ENCODE measurements at places on chromosomes 6 and 20.

DNA sequence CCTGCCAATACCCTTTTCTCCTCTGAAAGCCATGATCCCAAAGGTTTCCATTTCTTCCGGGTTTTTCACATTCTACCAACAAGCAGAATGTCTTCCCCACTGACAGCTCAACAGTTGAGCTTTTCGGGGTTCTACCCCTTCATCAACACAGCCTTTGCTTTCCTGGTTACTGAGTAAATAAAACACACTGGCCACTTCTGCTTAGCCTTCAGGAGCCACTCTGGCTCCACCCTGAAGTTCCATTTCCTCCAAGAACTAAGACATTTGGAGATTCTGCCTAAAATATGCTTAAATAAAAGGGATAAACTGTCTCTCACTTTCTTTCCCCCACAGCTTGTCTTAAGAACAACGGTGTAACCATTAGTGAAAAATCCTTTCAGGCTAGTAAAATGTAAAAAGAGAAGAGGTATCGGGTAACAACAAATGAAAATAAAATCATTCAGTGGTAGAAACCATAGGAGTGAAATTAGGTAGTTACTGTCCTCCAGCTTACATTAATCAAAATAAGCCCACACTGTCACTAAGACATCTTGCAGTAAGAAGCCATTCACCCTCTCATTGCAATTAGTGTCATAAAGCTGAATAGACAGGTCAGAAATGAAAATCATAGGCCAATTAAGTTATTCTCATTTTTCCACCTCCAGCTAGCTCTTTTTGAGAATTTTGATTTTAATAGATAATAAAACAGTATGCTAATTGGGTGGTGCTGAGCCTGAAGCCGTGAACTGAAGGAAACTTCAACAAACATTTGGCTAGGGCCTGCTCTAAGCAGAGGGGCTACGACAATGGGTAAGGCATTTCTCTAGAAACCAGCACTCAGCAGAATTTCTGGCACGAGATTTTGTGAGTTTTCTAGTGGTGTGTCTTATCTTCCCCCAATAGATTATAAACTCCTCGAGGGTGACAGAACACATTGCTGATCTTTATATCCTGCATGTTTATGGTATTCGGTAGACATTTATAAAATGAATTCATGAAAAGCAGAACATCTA, 194.2 kb downstream of the KHDC1L start:
- no peak for DNase-seq

GRCh38 chr6:126280287-126280686, 59.6 kb upstream of the CENPW start:
- DNase-seq = no peak

DNA sequence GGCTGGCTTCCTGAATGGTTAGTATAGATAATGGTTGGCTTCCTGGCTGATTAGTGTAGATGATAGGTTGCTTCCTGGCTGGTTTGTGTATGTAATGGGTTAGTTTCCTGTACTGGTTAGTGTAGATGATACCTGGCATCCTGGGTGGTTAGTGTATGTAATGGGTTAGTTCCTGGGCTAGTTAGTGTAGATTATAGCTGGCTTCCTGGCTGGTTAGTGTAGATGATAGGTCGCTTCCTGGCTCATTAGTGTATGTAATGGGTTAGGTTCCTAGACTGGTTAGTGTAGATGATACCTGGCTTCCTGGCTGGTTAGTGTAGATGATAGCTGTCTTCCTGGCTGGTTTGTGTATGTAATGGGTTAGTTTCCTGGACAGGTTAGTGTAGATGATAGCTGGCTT, 200.3 kb downstream of the TAF4 start:
- DNase-seq = no peak

DNA sequence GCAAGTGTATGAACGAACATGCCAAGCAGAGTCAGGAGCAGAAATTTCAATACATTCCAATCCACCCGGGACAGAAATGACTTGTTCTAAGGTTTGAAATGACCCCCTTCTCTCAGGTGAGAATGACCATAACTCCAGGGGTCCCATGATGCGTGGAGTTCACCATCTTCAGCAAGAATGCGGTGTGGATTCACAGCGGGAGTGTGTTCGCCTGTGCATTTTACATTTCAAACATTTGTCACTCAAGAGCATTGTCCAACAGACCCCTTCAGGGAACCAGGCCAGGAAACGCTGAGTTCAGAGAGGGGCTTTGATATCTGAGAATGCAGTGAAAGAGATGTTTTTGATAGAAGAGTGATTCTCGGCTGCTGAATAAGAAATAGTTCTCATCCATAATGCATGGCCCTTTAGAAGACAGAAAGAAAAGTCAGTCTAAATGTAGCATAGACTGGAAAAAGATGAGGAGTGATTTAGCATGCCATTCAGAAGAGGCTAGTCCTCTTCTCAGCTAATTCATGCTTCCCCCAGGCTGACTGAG, 200.3 kb upstream of the KCNG1 start:
- DNase-seq = no peak

DNA sequence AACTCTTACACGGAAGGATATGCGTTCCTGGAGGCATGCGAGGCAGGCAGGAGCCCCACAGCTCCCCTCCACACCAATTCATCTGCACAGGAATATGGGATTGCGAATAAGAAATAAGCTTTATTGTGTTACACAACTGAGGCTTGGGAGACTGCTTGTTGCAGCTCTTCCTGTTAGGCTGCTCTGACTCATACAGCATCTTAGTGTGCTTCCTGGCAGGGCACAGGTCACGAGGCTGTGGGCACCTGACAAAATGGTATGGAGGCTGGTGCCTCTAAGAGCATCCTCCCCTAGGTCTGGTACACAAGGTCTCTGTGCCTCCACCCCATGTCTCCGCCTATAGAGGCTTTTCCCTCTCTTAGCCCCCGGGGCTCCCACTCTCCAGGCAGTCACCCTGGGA, 6.8 kb downstream of the SLC22A3 start:
- no peak for DNase-seq

DNA sequence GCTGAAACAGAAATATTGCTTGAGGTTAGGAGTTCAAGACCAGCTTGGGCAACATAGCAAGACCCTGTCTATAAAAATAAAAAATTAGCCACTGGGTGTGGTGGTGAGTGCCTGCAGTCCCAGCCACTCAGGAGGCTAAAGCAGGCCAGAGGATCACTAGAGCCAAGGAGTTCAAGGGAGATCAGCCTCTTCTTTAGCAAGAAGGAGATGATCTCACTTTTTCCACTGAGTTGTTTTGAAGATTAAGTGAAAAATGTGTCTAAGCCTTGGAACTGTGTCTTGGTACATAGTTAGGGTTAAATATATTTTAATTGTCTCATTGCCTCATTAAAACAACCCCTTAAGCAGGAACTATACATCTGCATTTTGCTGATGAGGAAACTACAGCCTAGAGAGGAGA, 279.0 kb upstream of the ZFP64 start:
- no peak for DNase-seq

- no peak for DNase-seq
Measured at GRCh38 chr6:149136913-149137286, 180.6 kb upstream of the TAB2 start.

GRCh38 chr6:82711105-82711827, 347.6 kb downstream of the TPBG start:
- no peak for DNase-seq

DNA sequence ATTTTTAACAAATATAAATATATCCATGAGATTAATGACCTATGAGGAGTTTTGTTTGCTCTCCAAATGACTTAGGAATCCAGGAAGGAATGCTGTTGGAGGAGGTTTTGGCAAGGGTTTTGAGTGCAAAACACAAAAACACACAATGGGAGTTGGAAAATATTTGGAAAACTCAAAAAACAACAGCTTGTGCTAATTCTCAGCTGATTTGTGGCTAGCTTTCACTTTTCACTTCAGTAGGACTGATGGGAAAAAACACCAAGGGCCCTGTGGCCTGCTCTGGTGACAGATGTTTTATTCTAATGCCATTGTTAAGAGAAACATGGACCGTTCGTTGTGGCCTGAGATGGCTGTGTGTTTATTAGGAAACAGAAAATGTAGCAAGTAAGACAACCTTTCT, 113.9 kb downstream of the ALDH8A1 start:
- no peak for DNase-seq

- no peak for DNase-seq
Measured at GRCh38 chr20:18072532-18072931, 14.8 kb upstream of the OVOL2 start.

DNA sequence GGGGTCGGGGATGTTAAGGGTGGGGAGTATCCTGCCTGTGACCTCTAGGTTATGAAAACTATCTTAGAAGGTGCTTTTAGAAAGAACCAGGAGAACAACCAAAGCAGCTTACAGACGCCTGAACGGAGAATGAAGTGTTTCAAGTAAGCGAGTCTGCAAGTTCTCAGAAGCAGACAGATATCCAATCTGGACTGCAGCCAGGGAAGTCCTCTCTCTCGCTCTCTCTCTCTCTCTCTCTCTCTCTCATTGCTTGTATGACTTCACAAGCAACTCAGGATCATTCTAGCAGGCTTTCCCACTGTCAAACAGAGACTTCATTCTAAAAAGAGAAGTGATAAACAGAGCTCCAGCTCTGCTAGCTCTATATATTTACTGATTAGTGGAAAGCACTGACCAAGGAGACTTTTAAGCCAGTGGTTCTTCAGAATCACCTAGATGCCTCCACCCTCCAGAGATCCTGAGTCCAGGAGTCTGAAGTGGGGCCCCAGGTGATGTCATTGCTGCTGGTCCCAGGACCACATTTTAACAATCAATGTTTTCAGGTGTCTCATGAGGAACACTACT, 6.0 kb downstream of the TCF21 start:
- DNase-seq = no peak

DNA sequence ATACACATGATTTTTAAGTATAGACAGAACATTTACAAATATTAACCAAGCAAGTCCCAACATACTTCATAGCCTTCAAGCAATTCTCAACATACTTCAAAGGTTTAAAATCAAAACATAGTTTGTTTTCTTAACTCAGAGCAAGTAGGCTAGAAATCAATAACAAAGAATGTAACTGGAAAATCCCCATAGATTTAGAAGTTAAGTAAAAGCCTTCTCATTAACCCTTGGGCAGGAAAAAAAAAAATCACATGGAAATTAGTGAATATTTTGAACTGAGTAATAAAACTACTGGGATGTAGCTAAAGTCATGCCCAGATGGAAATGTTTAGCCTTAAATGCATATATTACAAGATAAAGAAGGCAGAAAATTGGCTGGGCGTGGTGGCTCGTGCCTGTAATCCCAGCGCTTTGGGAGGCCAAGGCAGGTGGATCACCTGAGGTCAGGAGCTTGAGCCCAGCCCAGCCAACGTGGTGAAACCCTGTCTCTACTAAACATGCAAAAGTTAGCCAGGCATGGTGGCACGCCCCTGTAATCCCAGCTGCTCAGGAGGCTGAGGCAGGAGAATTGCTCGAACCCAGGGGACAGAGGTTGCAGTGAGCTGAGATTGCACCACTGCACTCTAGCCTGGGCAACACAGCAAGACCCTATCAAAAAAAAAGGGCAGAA, 316.1 kb downstream of the TAF4 start:
- no peak for DNase-seq

- no peak for DNase-seq
Measured at GRCh38 chr6:107582086-107582485, 92.2 kb downstream of the SOBP start.

- DNase-seq = no peak
Measured at GRCh38 chr6:27839626-27840475, 72.3 kb downstream of the OR2B2 start.

GRCh38 chr6:52634211-52634610, 36.7 kb upstream of the TMEM14A start:
- no peak for DNase-seq

DNA sequence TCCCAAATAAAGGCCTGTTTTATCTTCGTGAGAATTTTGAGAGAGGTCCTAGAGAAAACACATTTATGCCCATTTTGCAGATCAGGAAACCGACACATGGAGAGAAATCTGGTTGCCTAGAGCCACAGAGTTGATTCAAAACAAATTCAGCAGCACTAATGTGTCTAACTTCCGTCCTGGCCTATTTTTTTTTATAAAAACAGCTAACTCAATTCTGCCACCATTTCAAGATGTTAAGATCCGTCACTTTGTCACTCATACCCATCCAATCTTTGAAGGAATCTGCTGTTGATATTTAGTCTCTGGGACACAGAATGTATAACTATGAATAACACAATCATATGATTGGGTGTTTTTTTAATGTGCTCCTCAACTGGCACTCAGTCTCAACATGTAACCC, 611.1 kb upstream of the ARID1B start:
- DNase-seq = no peak

DNA sequence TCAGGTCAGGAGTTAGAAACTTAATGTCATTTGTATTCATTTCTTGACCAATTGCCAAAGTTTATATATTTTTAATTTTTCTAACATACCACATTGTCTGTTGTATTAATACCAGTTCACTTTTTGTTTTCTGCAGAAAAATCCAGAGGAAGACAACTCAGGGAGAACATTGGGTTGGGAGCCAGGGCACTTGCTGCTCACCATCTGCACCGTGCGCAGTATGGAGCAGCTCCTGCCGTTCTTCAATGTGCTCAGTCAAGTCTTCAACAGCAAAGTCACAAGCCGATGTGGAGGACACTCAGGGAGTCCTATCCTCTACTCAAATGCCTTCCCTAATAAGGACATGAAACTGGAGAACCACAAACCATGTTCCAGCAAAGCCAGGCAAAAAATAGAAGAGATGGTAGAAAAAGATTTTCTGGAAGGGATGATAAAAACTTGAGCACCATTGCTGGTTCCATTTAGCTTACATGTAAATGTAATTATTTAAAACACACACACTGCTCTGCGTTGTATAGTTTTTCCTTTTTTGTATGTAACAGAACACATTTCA, 25.3 kb downstream of the PGM3 start:
- DNase-seq = no peak

DNA sequence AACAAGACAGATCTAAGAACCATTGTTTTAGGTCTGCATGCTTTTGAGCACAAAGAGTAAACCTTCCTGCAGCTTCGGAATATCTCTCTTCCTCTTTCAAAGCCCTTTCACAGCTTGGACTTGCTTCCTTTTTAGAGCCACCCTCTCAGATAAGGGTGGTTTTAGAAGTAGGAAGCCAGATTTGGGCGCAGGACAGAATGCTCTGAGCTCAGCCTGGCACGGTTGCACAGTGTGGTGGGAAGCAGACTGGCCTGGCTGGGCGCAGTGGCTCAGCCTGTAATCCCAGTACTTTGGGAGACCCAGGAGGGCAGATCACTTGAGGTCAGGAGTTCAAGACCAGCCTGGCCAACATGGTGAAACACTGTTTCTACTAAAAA, 35.6 kb upstream of the PNRC1 start:
- no peak for DNase-seq

Data from effector CD8-positive, alpha-beta T cell (primary cell).